ENCODE measurements at places on chromosomes 3 and 15.

GRCh38 chr3:107978131-107979055 is 112.4 kb downstream of the CD47 start:
- DNase-seq = no peak

GRCh38 chr15:38154837-38155236 is 97.8 kb upstream of the SPRED1 start:
- DNase-seq = no peak

GRCh38 chr15:25695875-25696760 is 167.0 kb downstream of the ATP10A start:
- DNase-seq = no peak

DNA sequence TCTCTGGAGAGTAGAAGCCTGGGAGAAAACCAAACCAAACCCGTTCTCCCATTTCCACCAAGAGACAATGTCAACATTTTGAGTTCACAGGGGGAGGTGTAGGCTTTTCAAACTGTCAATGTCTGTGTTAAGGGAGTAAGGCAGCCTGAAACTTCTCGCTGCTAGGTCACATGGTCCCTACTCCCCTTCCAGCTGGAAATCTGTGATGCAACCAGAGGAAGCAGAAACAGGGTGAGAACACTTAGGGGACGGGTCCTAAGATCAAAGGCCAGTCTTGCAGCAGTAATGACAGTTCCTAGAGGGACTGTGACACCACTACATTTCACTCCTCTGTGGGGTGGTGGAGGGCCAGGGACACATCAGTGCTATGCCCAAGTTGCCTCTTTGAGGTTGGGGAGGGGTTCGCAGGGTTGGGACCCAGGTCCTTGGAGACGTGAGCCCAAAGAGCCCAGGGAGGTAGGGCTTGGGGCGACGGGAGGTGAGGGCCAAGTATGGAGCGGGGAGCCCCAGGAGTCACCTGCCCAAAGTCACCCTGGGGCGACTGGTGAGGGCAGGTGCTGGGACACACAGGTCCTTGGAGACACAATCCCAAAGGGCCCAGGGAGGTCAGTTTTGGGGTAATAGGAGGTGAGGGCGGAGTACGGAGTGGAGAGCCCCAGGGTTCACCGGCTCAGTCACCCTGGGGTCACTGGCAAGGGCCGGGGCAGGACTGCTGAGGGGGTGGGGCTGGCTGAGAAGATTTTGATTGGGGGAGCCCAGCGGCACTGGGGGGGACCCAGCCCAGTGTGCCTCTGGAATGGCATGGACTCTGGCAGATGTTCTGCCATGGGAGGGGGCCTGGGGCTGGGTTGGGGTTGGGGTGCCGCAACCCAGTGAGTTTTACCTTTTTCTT is 582 bp downstream of the GOLGA6L2 start:
- DNase-seq = no peak

GRCh38 chr3:59212128-59212779 is 162.4 kb upstream of the CFAP20DC start:
- DNase-seq = no peak

DNA sequence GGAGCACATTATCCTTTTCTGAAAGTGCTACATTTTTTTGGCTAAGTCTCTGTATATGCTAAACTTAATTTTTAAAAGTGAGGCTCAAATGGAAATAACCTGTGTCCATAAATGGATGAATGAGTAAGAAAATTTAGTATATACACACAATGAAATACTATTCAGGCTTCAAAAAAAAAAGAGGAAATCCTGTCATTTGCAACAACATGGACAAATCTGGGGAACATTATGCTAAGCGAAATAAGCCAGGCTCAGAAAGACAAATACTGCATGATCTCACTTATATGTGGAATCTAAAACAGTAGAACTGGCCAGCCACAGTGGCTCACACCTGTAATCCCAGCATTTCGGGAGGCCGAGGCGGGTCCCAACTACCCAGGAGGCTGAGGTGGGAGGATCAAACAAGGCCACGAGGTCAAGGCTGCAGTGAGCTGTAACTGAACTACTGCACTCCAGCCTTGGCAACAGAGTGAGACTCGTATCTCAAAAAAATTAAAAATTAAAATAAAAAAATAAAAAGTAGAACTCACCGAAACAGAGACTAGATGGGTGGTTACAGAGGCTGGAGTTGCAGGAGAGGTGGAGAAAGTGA is 25.8 kb downstream of the CCDC12 start:
- no peak for DNase-seq

DNA sequence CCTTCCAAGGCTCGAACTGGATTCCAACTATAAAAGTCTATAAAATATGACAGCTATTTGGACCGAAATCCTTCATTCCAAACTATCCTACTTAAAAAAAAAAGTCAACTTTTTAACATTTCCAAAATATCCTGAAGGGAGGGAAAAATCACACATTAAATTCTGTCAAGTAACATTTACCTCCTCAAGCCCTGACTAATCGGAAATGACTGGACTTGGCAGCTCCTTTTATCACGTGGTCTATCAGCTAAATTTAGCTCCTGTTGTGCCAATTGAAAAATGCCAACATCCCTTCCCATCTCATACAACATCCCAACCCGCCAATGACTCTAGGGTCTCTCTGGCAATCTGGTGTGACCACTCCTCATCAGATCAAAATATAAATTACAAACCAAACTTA is 297.9 kb downstream of the FHIT start:
- DNase-seq = no peak

- DNase-seq = no peak
Measured at GRCh38 chr15:57578288-57578900, 13.3 kb upstream of the MYZAP start.

- DNase-seq = no peak
Measured at GRCh38 chr3:177726807-177727206, 529.5 kb upstream of the TBL1XR1 start.

DNA sequence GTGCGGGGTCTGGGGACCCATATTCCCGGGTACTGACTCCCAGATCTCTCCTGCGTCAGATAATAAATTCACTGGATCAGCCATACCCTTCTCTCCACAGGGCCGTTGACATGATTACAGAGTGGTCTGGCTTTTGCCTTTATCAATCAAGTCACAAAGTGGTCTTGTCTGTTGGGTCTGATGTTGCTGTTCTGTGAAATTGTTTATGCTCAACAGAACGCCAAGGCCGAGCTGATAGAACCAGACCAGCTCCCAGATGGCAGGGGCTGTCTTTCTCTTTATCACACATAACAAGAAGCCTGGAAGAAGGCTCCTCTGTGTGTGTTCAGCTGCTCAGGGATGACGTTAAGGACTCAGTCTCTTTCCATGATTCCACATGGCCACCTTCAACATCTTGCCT is 751 bp upstream of the DCLK3 start:
- no peak for DNase-seq

DNA sequence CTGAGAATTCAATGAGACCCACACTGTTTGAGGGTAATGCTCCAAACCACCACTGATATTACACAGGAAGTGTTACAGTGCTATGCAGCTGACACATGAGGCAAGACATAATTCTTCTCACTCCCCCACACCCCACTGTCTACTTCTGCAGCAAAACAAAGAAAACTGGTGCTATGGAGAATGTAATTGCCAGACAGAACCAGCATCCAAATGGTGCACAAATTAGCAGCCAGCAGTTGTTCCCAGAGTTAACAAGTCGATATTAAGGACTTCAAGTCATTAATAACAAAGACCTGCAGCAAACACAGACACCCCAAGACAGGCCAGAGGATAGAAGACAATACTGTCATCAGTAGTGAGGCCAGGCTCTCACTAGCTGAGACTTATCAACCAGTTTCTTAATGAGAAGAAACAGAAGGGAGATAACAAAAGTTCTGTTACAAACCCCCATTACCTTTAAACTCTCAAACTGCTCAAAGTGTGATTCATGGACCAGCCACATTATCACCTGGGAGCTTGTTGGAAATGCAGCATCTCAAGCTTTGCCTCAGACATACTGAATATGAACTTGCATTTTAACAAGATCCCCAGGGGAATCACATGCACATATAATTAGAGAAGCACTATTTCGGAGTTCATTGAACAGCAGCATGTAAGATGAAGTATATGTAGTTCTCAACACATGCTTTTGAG is 58.7 kb upstream of the FNDC3B start:
- no peak for DNase-seq

DNA sequence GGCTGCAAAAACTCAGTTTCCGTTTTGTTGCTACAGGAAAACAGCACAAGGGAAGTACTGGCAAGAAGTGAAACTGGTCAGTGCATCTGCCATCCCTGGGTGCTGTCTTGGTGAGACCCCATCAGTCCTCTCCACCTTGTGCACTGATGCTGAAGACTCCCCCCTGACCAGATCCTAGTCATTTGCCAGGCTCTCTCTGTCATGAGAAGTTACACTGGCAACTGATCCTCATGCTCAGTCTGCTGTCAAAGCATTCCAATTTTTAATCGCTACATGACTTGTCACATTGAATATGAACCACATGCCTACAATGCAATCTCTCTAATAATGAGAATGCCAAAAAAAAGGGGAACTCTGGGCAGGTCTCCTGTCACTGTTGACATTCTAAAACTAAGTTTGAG is 296.5 kb downstream of the ZIC1 start:
- no peak for DNase-seq

DNA sequence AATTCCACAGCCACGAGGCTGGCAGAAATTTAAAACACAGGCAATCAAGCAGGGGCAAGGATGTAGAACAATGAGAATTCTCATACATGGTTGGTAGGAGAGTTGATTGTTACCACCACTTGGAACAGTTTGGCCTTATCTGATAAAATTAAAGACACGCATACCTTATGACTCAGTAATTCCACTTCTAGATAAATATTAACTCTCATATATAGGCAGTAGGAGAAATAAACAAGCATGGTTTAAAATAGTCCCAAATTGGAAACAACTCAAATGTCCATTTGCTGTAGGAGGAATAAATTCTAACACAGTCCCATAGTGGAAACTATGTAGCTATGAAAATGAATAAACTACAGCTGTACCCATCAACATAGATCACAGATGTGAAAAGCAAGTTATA is 42.3 kb upstream of the USP3 start:
- no peak for DNase-seq

- no peak for DNase-seq
Measured at GRCh38 chr15:74565381-74566085, 24.5 kb downstream of the ARID3B start.

GRCh38 chr3:183808355-183808754 is 17.0 kb downstream of the MAP6D1 start:
- DNase-seq = no peak

- DNase-seq = no peak
Measured at GRCh38 chr3:13333236-13333897, 86.8 kb downstream of the NUP210 start.

DNA sequence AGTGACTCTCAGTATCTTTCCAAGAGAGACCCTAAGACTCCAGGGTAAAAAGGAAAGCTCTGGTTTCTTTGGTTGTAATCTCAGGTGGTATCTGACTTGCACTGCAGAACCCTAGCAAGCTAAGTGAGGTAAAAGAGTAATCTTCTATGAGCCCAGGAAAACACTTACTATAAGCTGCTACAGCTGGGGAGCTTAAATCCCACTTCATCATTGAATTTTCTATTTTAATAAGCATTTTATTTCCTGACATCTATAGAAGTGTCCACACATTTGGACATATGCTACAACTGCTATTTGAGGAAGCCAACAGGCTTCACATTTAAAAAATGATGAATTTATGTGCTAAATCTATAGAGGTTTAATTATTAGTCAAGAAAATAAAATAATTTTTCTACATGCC is 73.1 kb upstream of the GUCA1C start:
- DNase-seq = no peak

GRCh38 chr3:97817965-97818364 is 3.8 kb upstream of the CRYBG3 start:
- DNase-seq = peak; percentile 57

GRCh38 chr3:99891610-99892285 is 74.1 kb downstream of the CMSS1 start:
- DNase-seq = no peak

- DNase-seq = no peak
Measured at GRCh38 chr15:97566961-97567360, 393.5 kb upstream of the ARRDC4 start.

GRCh38 chr3:89954137-89954536 is 846.7 kb downstream of the EPHA3 start:
- no peak for DNase-seq

DNA sequence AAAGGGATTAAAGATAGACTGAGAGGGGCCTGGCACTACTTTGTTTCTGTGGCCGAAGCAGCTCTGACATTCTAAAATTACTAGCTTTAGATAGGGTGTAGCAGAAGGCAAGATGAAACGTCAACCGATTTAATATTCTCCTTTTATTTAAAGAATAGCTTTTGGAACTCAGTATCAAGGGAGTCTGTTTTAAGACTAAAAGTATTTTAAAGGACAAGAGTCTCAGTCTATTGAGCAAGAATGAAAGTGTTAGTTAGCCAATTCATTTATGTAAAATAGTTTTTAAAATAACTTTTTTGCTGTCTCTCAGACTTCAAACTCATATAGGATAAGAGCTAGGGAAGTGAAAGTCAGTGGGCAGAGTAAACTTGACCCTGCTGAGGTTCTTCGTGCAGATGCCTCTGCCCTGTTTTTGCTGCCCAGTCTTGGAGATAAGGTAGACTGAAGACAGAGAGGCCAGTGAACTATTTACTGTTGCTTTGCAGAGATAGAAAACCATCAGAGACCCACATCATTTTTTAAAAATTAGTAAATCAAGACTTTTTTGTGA is 1090.9 kb downstream of the ROBO2 start:
- DNase-seq = no peak

- DNase-seq = no peak
Measured at GRCh38 chr15:74062236-74062635, 20.1 kb downstream of the GOLGA6A start.

GRCh38 chr3:65020281-65021160 is 332.7 kb upstream of the ADAMTS9 start:
- no peak for DNase-seq

- no peak for DNase-seq
Measured at GRCh38 chr3:189235214-189235613, 63.4 kb downstream of the TPRG1 start.

GRCh38 chr3:78337801-78338211 is 1297.9 kb downstream of the ROBO2 start:
- no peak for DNase-seq

DNA sequence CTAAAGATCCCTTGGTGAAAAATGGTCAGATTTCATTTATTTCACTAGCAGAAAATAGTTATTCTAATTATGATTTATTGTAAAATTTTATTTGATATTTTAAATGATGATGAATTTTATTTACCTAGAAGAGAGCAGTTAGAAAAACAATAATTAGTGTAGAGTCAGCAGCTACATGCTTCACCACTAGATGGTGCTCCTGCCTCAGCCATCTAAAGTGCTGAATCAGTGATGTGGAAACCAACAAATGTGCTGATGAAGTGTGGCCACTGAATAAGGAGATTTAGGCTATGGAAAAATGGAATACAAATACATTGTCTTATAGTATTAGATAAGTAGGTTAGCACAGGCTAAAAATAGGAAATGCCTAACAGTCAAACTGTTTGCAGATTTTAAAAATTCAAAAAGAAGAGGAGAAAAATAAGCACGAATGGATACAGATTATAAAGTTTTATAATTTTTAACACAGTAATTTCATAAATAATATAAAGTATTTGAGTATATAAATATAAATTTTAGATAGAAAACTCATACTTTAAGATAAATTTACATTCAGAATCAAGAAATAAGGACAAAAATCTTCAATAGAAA is 109.8 kb downstream of the PPP2R3A start:
- no peak for DNase-seq
